ENCODE measurements at places on chromosomes 6 and 20.

- no peak for DNase-seq
Measured at GRCh38 chr20:44619294-44619693, 32.2 kb downstream of the ADA start.

DNA sequence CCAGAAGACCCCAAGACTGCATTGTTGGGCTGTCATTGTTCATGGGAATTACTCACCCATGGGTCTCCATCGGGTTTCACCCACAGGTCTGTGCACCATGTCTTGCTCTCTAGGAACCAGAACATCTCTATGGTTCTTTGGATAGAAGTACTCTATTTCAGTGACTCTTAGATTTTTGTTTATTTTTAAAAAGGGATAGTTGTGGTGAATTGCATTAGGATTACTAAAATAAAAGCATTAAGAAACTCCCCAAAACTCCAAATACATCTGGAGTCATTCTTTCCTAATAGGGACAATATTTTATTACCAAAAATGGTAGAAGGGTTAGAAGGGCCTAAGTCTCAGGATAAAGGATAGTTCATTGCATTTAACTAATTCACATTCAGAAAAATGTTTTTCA is 166.9 kb upstream of the TNFAIP3 start:
- no peak for DNase-seq

DNA sequence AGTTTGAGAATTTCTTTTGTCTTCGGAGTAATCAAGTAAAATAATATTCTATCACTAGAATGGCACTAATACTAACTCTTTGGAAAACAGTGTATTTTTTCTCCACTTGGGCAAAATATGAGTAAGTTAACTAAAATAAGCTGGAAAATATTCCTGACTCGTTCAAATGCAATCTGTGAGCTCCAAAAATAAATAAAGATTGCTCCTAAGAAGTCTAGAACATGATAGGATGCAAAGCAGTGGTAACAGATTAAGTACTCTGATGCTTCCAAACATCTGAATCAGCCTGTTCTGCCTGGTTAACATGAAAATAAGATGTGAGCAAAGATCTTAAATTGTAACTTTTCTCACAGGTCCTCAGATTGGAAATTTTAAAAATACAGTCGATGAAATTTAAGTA is 285.1 kb upstream of the ID4 start:
- DNase-seq, result no peak

- DNase-seq, result no peak
Measured at GRCh38 chr6:67888546-67888885, 746.6 kb upstream of the ADGRB3 start.

DNA sequence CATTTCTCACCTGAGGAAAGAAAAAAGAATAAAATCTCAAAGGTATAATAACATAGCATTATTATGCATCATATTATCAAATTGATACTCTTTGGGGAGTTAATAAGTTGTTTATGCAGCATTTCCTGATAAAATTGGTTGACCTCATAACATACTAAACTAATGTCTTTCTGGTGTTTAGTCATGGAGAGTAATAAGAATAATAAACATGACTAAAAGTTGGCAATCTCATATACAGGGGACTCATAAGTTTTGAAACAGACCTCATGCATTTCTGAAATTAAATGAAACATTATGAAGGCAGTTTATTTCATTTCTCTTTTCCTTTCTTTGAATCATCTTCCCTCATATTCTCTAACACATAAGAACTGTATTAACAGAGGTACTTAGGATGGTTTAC is 60.5 kb upstream of the PRDM1 start:
- no peak for DNase-seq

- no peak for DNase-seq
Measured at GRCh38 chr20:22768266-22769178, 184.2 kb upstream of the FOXA2 start.

- DNase-seq, result no peak
Measured at GRCh38 chr6:108839083-108839642, 9.1 kb upstream of the ARMC2 start.

DNA sequence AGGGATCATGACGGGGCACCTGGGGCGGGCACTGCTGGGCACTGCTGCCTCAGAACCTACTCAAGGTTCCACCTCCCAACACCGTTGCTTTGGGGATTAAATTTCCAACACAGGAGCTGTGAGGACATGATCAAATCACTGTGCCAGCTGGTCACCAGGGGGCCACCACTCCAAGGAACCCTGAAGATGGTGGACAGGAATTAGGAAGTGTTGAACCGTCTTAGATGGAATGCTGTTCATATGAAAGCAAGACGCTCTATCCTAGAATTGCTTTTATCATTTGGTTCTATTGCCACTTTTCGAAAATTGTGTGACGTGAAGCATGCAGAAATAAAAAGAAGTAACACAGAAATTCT is 140.3 kb downstream of the DLL1 start:
- DNase-seq, result no peak

DNA sequence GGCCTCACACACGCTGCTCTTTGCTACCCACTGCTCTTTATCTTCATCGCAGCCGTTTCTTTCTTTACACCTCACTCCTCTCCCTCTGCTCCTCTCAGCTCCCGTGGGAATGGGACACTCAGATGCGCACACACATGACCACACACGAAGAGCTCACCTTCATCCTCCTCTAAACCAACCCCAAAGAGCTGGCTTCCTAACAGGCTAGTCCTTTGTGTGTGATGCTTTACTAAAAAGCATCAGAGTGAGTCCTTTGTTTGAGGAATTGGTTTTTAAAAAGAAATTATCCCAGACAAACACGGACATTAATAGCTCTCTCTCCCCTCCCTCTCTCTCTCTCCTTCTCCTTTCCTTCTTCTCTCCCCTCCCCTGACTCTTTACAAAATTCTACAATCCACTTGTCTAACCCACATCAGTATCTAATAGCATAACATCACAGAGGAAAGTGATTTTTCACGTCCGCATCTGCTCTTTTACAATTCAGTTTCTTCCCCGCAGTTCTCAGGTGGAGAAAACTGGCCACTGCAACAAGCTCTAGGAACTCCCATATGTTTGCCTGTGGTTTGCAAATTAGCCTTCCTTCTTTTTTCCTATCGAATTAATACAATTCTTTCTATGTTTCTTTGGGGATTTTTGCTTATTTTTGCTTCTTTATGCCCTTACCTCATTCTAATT is 306.8 kb upstream of the CNR1 start:
- no peak for DNase-seq

DNA sequence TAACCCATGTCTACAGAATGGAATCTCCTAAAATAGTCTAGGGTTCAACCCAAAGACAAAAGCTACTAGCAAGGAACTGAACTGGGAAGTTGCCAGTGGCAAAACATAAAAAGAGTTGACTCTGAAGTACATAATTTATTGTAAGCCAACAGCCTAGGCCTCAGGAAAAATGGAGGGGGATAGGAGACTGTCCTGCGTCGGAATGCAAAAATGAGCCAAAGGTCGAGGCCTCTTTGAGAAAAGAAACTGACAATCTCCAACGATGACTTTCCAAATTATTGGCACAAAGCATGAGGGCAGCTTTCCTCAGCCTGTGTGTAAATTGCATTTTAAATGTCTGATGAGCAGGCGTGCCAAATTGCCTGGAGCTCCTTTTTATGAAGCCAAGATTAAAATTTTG is 2.1 kb downstream of the COL12A1 start:
- no peak for DNase-seq

DNA sequence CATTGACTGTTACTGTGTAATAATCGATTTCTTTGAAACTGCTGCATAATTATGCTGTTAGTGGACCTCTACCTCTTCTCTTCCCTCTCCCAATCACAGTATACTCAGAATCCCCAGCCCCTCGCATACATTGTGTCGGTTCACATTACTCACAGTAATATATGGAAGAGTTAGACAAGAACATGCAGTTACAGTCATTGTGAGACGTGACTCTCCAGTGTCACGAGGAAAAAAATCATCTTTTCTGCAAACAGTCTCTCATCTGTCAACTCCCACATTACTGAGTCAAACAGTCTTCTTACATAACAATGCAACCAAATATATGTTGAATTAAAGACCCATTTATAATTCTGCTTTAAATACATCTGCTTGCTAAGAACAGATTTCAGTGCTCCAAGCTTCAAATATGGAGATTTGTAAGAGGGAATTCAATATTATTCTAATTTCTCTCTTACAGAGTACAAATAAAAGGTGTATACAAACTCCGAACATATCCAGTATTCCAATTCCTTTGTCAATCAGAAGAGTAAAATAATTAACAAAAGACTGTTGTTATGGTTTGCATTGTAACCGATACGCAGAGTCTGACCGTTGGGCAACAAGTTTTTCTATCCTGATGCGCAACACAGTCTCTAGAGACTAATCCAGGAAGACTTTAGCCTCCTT is 113.3 kb downstream of the TMEM242 start:
- DNase-seq, result no peak

- no peak for DNase-seq
Measured at GRCh38 chr6:75863001-75863400, 114.0 kb downstream of the MYO6 start.

GRCh38 chr6:122798099-122798641 is 9.1 kb downstream of the SMPDL3A start:
- DNase-seq, result no peak

GRCh38 chr6:9511157-9511556 is 903.7 kb downstream of the TFAP2A start:
- no peak for DNase-seq

DNA sequence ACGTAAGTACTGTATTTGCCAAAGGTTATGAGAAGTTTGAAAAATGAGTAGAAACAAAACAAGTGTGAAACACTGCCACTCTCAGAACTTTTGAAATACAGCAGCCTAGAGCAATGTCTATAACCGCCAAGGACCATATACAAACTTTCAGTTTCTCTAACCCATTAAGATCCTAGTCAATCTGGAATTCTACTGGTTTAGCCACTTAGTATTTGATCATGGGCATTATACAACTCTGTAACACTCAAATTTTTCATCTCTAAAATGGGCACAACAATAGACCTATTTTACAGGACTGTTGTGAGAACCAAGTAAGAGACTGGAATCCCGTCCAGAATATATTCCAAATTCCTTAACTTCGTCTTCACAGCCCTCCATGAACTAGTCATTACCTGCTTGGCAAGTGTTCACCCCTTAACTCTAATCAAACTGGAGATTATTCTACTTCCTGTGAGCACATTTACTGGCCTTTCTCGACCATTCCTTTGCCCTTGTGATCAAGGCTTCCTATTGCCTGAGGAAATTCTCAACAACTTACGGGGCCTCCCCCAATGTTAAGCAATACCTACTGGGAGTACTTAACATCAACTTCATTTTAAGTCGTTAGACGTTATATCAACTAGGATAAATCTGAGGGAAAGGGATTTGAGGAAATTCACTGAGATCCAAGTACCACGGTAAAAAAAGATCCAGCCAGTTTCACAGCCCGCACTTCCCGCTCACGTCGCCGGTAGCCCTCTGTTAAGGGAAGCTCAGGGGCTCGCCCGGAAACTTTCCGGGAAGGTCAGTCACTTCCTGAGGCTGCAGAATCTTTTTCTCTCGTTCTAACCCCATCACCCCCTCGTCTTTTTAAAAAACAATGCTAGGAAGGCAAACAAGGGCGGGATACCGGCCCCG is 1.1 kb downstream of the EIF2S2 start:
- DNase-seq, result no peak

DNA sequence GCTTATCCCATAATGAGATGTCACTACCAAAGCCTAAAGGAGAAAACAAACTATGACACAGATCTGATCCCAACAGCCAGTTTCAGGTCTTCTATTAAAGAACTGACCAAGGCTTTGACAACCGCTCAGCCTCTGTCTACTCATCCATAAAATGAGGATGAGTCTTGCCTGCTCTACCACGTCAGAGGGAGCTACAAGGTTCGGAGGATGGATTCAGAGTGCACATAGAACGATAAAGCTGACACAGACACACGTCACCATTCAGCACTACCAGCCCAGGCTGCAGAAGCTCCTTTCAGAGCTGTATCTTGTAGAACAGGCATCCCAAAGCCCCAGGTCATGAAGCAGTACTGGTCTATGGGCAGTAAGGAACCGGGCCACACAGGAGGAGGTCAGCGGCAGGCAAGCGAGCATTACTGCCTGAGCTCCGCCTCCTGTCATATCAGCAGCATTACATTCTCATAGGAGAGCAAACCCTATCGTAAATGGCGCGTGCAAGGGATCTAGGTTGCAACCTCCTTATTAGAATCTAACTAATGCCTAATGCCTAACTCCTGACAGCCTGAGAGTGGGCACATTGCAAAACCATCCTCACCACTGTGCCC is 25.1 kb downstream of the KIF16B start:
- no peak for DNase-seq

GRCh38 chr6:54094786-54095185 is 16.5 kb upstream of the MLIP start:
- DNase-seq, result no peak

GRCh38 chr6:104728448-104728847 is 131.3 kb downstream of the HACE1 start:
- no peak for DNase-seq

- DNase-seq, result no peak
Measured at GRCh38 chr20:43842126-43843020, 72.3 kb upstream of the TOX2 start.

- DNase-seq, result no peak
Measured at GRCh38 chr6:168090064-168090690, 11.2 kb upstream of the FRMD1 start.

DNA sequence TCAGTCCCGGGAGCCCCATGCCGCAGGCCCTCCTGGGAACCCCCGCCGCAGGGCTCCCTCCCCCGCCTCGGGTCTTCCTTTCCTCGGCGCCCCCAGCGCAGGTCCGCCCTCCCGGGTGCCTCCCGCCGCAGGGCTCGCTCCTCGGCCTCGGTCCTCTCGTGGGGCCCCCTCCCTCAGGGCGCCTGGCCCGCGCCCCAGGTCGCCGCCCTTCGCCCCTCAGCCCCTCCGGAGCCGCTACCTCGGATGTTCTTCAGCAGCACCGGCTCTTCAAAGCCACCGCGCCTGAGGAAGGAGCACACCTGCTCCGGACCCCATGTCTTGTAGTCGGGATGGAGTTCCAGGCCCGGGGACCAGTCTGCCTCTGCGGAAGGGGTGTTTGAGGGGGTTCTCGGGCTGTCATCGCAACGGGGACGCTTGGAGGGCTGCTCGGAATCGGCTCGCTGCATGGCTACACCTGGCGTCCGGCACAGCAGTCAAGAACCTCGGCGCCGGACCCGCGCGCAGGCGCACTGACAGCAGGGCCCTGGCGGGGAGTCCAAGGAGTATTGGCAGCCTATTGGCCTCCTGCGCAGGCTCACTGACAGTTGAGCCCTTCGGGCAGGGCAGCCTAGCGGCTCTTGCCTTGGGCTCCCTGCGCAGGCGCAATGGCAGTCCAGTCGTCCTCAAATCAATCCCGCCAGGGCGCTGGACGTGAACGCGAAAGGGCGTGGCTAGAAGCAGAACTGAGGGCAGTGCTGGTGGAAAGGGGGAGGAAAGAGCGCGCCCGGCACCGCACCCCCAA is at the start of gene SAMHD1:
SAMHD1 (minus strand) TSS at position 511 of the 781 bp plus-strand sequence; CDS start at position 446, 65 bp downstream.
- peak; percentile 97 for DNase-seq
